8988T (cell line): ENCODE measurements at places on chromosomes 5 and 9.

DNA sequence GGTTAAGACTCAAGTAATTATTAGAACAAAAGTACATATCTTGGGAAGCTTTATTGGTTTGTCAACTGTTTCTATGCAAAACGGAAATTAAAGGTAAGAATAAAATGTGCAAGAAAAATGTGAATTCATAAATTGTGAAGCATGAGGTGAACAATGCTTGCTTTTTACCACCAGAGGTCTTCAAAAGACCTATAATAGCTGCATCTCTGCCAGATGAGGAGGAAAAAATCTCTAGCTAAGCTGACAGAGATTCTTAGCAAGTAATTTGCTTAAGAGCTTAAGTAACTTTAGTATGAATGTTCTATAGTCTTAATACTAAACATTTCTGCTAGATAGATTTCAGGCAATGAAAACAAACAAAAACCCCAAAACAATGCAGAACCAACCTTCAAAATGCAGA, 54.1 kb downstream of the MRPS30 start:
- DNase-seq: no peak

DNA sequence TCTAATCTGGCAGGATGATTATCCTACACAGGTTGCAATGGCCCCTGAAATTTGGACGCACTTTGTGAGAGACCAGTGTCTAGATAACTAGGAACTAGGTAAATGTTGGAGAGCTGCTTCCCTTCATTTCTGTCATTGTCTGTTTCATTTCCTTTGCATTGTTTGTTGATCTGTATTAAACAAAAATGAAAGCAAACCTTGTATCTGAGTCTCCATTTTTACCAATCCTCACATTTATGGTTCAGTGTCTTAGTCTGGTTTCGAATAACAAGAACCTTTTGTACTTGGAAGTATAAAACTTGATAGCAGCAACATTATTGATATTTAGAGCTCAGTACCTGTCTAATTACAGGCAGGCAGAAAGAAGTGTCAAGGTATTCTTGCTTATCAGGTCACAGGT, 105.5 kb downstream of the MRPS30 start:
- no peak for DNase-seq

GRCh38 chr9:136052991-136053756, 41.9 kb downstream of the NACC2 start:
- DNase-seq: no peak

DNA sequence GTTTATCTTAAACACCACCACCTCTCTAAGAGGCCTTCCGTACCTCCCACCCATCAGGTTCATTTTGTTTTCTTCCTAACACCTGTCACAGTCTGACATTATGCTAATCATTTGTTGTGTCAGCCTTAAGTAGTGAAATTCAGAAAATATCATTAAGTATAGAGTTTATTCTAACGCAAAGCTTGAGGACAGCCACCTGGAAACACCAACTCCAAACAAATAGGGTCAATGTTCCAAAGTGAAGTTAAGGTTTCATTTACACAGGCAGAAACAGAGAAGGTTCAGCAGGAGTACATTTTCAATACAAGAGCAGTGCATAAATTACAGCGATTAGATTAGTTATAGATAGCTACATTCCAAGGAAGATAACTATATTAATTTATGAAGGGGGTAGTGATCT, 1.3 kb upstream of the SMC5 start:
- DNase-seq: no peak

DNA sequence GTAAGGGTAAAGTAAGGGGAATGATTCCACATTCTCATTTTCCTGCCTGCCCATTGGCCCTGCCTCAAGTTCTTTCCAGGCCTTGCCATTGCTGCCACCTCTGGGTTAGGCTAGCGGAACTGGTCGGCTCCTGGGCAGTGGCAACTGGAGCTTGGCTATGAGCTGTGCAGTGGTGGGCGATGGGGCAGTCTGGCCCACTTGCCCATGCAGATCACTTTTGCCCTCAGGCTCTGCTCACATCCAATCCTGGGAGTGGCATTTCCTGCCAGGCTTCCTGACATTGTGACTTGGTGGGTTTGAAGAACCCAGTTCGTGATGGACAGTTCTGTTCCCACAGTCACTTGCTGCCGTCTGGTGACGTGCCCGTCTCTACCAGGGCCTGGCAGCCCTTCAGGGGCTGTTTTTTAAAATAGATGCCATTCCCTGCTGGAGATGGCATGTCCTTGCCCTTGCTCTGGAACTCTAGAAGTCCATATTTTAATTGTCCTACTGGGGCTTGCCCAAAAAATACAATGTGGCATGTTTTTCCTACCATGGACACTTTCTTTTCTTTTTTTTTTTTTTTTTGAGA, 86.1 kb downstream of the FGF18 start:
- DNase-seq: no peak

GRCh38 chr5:15371184-15371583, 128.8 kb upstream of the FBXL7 start:
- DNase-seq: no peak

GRCh38 chr5:170342153-170342725, 44.7 kb upstream of the LCP2 start:
- DNase-seq: no peak

GRCh38 chr9:137907776-137908175, 30.2 kb downstream of the CACNA1B start:
- DNase-seq: no peak

- DNase-seq: no peak
These were observed 159.2 kb upstream of the GNA14 start for GRCh38 chr9:77807281-77807683.

DNA sequence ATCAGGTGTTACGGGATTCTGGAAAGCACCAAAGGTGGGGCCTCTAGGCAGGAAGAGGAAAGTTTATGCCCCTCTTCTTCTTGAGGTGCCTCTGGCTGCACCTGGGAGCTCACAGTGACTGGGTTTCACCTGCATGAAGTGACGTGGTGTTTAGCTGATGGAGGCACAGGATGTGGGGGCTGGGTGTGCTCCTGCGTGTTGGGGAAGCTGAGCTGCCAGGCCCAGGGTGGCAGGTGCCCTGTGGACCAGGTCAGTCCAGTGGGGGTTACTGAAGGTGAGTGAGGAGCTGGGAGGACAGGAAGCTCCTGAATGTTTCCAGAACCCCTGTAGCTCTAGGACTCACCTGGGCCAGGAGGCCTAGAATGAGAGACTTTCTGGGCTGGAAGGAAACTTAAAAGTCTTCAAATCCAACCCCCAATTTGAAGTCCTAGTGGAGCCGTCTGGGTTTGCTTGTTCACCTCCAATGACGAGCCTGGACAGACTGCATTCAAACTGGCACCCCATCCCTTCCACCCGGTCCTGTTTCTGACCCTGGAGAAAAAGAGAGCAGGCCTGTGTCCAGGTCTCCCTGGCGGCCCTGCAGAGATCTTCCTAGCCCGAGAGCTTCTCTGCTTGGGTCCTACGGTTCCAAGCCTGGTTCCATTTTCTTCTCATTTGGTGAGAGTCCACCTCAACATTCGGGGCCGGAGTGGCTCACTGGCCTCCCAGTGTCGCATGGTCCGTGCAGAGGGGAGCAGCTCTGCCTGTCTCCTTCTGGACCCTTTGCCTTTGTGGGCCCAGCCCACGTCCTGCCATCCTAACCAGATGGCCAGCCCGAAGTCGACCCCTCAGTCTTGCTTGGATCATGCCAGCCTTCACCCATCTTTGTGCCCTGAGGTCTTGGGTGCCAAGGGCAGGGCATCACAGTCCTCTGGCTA, 22.3 kb downstream of the TRAF1 start:
- DNase-seq: no peak

- no peak for DNase-seq
These were observed 129.1 kb downstream of the RAB3C start for GRCh38 chr5:58711965-58712364.

GRCh38 chr9:107422189-107423185, 67.1 kb downstream of the KLF4 start:
- peak; percentile 40 for DNase-seq

DNA sequence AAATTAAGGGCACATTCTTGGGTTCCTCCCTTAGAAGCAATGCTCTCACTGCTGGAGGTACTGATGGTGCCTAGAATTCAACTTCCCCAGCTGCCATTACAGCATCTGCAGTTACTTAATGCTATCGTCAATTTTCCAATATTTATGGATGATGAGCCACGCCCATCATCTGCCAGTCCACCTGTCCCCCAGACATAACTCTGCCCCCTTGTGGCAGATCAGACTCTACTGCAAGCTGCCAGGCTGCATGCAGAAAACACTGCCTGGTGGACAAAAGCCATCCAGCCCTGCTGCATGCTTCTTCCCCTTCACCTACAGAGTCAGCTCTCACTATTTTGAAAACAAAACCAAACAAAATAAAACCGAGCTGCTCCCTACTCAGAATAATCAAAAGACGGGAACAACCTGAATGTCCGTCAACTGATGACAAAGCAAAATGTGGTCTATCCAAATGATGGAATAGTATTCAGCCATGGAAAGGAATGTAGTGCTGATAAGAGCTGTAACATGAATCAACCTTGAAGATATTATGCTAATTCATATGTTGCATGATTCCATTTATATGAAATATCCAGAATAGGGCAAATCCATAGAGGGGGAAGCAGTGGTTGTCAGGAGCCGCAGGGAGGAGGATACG, 66.4 kb downstream of the RETREG1 start:
- no peak for DNase-seq

DNA sequence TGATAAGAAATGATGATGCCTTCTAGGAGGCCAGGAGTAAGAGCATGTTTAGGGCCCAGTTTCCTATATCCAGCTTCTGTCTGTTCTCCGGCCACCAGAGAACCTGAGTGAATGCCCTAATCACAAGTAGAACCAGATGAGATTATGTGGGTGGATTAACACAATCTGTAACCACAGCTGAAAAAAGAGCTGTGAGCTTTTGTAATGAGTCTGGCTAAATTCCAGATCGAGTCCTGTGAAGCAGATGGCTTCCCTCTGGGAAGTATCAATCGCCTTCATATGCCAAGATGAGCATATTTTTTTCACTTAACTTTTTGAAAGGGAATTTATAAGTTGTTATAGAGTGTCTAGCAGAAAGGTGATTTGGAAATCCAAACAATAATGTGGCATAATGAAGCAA, 99.8 kb downstream of the NNT start:
- no peak for DNase-seq

DNA sequence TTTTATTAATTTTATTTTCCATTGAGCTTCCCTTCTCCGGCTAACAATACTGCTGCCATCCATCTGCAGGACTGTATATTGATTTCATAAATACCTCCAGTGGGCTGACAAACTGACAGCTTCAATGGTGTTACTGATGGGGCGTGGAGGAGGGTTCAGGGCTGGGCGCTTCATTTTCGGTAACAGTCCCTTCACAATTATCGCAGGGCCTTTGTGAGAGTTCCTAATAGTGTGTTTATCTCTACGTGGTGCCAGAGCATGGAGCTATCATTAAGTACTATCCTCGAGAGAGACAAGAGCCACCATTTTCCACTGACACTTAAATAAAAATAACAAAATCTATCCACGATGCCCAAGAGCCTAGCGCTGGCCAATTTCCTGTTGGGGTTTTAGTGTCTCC, 307.0 kb upstream of the PANK3 start:
- no peak for DNase-seq

DNA sequence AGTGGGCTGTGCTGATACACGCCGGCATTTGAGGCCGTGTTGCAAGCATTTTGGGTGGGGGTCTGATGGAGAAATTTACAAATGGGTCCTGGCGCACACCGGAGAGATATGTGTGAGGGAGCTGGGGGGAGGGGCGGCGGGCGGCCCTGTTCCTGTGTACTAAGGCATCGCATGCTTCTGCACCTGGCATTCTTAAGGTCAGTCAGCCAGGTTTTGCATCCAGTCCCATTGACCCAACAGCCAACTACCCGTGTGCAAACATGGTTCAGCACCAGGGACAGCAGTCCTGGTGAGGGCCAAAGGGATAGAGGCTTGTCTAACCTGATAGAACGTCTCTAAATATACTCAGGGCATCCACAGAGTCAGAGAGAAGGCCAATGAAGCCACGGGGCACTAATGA, 839 bp downstream of the GABRG2 start:
- DNase-seq: no peak

- no peak for DNase-seq
These were observed 15.9 kb downstream of the CYSTM1 start for GRCh38 chr5:140190872-140191218.

- no peak for DNase-seq
These were observed 138.6 kb downstream of the PALM2AKAP2 start for GRCh38 chr9:109918339-109919163.

DNA sequence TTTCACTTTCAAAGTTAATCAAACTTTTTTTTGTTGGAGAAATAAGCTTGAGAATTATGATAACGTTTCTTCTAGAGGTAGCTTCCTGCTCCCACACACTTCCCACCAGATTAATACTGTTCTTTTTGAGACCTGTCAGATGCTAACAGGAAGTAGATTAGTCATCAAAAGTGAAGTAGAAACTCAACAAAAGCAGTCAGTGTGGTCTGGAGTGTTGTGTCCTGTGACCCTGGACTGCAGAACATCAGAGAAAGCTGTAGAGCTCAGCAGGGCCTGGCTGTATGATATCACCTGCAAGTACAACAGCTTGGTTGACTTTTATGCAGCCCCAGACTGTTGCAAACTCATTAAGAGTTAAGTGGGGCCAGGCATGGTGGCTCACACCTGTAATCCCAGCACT, 495.7 kb upstream of the CYLC2 start:
- DNase-seq: no peak

GRCh38 chr5:171882118-171882517, 96.5 kb downstream of the SMIM23 start:
- DNase-seq: no peak

- no peak for DNase-seq
These were observed 111.1 kb downstream of the MVB12B start for GRCh38 chr9:126437701-126438100.

GRCh38 chr9:70079417-70080037, 35.9 kb downstream of the MAMDC2 start:
- no peak for DNase-seq

GRCh38 chr9:19465586-19466279, 56.9 kb downstream of the ACER2 start:
- no peak for DNase-seq

GRCh38 chr5:3320317-3320875, 275.2 kb upstream of the IRX1 start:
- DNase-seq: no peak

DNA sequence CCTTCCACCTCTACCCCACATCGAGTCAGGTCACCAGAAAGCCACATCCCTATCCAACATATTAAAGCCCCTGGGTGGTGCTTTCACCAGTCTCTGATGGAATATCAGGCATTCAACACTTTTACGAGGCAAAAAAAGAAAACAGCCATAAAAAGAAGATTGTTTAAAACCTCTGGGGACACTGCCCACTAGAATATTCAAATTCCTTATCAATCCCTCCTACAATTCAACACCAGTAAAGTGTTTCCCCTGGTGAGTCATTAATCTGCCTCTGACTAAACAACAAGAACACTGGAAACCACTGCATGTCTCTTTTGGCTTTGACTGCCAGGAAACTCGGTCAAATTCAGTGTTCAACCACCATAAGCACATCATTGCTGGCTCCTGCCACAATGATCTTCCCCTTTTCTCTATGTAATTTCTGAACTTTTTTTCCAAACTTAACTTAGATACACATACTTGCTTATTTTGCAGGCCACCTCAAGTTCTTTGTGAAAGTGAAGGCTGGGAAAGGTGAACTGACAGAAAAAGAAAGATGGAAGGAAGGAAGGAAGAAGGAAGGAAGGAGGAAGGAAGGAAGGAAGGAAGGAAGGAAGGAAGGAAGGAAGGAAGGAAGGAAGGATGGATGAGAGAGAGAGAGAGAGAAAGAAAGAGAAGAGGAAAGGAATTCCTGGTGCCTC, 105.3 kb downstream of the PAX5 start:
- no peak for DNase-seq

GRCh38 chr9:99722877-99723276, 98.8 kb upstream of the NR4A3 start:
- DNase-seq: no peak
